ENCODE measurements at places on chromosomes 3 and 15.

DNA sequence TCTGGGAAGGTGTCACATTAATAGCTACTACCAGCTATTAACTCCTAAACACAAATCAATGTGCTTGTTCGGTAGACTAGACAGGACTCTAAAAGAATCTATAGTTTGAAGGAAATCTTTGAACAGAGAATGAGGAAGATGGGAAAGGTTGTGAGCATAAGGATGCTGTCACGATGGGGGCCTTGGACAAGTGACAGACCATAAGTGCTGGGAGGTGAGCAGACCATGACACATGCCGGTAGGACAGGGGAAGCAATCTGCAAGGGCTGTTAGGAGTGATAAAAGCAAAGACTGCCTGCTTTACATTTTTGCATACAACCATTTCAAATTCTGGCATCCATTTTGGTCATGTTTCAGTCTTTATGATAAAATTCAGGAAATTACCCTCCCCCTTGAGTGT is 645.8 kb downstream of the ROBO2 start:
- no peak for DNase-seq

GRCh38 chr3:71702131-71703024 is 22.8 kb downstream of the EIF4E3 start:
- DNase-seq: no peak

GRCh38 chr3:190155752-190156151 is 35.1 kb upstream of the P3H2 start:
- no peak for DNase-seq

GRCh38 chr3:198107840-198108734 is 148.1 kb downstream of the LMLN start:
- peak; percentile 20 for DNase-seq

- DNase-seq: peak; percentile 60
Measured at GRCh38 chr3:183497313-183497712, 58.2 kb downstream of the KLHL6 start.
